ENCODE measurements at places on chromosomes 11 and 22. TPM values are rescaled to one million over a fixed set of nuclear protein-coding genes. Genes with fewer than 3 reads are reported as not detected.

GRCh38 chr11:120807414-120808150 lies 216.3 kb upstream of the TBCEL start:
- H3K4me1 ChIP-seq = no peaks in the 10 kb centered on the region
- no peak overlapping the region for H3K4me3 ChIP-seq
- H3K36me3 ChIP-seq = no peaks in the 10 kb centered on the region
- no peaks in the 10 kb centered on the region for H3K27me3 ChIP-seq
- no peak overlapping the region for H3K27ac ChIP-seq

- no peaks in the 10 kb centered on the region for H3K27me3 ChIP-seq
- DNase-seq = no peak
- no peaks in the 10 kb centered on the region for H3K36me3 ChIP-seq
These were observed 22.1 kb upstream of the CTR9 start for GRCh38 chr11:10728789-10729472.

DNA sequence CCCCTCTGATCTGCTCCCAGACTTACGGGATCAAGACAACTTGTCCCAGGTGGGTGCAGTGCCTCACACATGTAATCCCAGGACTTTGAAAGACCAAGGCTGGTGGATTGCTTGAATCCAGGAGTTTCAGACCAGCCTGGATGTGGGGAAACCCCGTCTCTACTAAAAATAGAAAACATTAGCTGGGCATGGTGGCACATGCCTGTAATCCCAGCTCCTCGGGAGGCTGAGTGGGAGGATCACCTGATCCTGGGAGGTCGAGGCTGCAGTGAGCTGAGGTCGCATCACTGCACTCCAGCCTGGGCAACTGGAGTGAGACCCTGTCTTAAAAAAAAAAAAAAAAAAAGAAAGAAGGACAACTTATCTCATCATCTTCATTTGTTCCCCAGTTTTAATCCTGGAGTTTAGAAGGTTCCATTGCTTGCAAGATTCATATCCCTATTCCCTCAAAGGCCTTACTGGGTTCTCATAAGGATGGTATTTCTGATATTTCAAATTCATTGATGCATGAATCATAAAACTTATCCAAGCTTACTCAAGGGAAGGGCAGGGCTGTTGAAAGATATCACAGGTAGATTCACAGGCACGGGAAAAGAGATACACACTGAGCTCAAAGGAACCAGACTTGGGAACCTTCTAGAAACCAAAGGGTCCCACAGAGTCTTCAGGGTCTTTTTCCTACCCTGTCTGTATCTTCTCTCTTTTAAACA lies 14.6 kb downstream of the ENDOD1 start:
- peaks cover 13% of the 10 kb centered on the region for H3K4me1 ChIP-seq
- DNase-seq = no peak
- no peak overlapping the region for H3K27ac ChIP-seq
- no peaks in the 10 kb centered on the region for H3K27me3 ChIP-seq

DNA sequence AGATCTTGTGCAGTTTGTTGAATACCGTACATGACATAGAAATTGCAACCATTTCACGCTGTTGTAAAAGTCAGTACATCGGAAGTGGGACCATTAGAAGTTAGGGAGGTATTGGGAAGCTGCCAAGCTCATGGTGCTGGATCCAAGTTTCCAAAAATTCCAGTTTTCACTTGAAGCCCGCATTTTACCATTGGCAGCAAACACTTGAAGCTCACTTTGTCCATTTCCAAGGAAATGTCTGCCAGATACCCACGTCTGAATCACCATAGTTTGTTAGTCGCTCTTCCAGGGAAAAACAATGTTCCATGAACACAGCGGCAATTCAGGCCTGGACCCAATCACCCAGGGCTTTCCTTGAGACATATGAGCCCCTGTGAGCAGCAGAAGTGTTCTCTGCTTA lies 22.6 kb upstream of the PARVB start:
- DNase-seq = no peak
- no peaks in the 10 kb centered on the region for H3K4me1 ChIP-seq
- no peaks in the 10 kb centered on the region for H3K27me3 ChIP-seq
- no peaks in the 10 kb centered on the region for H3K36me3 ChIP-seq
- no peak overlapping the region for H3K4me3 ChIP-seq

- no peak overlapping the region for H3K27ac ChIP-seq
- no peaks in the 10 kb centered on the region for H3K27me3 ChIP-seq
- no peak for DNase-seq
These were observed 321.8 kb downstream of the TBC1D22A start for GRCh38 chr22:47084226-47084625.

DNA sequence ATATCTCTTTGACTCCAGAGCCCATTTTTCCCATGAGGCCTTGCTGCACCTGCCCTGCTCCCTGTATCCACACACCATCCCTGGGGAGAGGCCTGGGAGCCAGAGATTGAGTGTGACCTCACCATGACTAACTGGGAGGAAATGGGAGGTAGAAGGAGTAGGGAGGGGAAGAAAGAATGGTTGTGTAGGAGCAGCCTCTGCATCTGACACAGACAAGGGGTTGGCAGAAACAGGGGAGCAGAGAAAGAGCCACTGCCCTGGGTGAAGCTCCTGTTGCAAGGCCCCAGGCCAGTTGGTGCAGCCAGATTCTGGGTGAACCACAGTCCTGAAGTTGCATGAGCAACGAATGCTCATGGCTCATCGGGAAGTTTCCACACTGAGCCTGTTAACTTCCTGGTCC lies 32.4 kb downstream of the POU2F3 start:
- DNase-seq = no peak
- no peak overlapping the region for H3K4me3 ChIP-seq
- no peaks in the 10 kb centered on the region for H3K27me3 ChIP-seq
- H3K36me3 ChIP-seq = no peaks in the 10 kb centered on the region

- H3K27ac ChIP-seq = no peak overlapping the region
- no peak for DNase-seq
- no peak overlapping the region for H3K4me3 ChIP-seq
These were observed 62.2 kb upstream of the SOX6 start for GRCh38 chr11:16418428-16419097.

Gene CABP2
- not detected for total RNA-seq

Gene MRGPRX4
- not detected for total RNA-seq
